ENCODE measurements at places on chromosomes 2 and 18.

GRCh38 chr2:61074100-61074499 lies 8.4 kb downstream of the SANBR start:
- no peak for DNase-seq
- H3K36me3 ChIP-seq: peaks cover 13% of the 10 kb centered on the region
- H3K4me3 ChIP-seq: no peak overlapping the region
- no peaks in the 10 kb centered on the region for H3K4me1 ChIP-seq

DNA sequence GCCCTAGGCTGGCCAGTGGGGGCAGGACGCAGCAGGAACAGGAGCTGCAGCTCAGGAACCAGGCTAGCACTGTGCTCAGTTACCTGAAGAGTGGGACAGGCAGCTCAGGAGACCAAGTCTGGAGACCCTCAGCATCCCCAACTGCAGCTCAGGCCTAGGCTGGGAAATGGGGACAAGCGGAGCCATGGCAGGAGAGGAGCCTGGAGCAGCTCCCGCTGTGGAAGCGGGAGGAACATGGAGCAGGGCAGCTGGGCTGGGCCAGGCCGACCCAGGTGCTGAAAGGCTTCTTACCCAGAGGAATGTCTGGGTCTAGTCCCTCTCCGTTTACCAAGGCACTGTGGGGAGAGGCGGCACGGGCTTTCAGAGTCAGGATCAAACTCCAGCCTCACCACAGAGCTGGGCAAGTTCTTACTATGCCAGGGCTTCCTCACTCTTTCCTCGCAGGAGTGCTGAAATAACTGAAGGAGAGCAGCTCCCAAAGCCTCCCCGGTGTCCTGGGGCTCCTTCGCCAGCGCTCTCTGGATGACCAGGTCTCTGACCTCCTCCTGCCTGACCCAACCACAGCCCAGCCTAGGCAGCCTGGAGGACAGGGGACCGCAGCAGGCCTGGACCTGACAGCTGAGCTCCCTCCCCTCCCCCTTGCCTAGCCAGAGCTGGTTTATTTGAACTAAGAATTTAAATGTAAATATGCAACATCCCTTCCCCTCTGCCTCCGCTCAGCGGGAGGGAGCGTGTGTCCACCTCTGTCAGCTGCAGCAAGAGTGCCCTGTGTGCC lies 247.8 kb upstream of the SIX2 start:
- DNase-seq: no peak
- H3K36me3 ChIP-seq: no peaks in the 10 kb centered on the region
- no peaks in the 10 kb centered on the region for H3K4me1 ChIP-seq
- H3K4me3 ChIP-seq: no peak overlapping the region
- no peak overlapping the region for H3K27ac ChIP-seq

DNA sequence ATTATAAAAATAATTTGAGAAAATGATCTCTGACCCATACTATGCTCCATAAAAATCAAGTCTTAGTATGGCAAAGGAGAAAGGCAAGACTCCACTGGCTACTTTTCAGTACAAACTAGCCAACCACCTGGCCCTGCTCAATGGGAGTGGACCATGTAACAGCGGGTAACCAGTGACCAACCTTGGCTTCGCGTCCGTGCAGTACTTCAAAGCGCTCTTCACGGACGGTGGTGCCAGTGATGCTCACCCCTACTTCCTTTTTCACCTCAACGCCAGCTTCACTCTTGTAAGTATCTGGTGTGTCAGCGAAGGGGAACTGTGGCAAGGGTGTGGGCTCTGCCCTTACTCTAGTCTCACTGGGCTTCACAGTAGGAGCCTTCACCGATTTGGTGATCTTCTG lies 23.3 kb downstream of the TTN start:
- no peak overlapping the region for H3K27ac ChIP-seq
- DNase-seq: no peak
- no peak overlapping the region for H3K4me3 ChIP-seq
- no peaks in the 10 kb centered on the region for H3K27me3 ChIP-seq

DNA sequence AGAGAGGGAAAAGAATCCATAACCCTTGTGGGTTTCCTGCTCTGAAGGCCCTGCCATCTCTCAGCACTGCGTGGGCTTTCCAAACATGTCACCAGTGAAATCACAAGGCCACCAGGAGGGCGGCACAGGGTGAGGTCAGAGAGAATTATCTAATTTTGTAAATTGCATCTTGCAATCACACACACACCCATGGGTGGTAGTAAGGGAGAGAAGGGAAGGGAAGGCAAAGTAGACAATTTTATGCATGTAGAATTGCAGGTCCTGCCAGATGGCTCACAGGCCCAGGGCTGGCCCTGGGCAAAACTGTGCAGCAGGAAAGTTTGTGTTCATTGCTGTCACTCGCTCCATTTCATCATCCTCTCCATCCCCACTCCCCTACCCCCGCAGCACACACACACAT lies 21.0 kb upstream of the ZBTB7C start:
- no peaks in the 10 kb centered on the region for H3K4me1 ChIP-seq
- H3K27ac ChIP-seq: no peak overlapping the region
- H3K4me3 ChIP-seq: no peak overlapping the region
- H3K27me3 ChIP-seq: peaks cover 26% of the 10 kb centered on the region

GRCh38 chr18:50283469-50284209 lies 2.3 kb upstream of the MBD1 start:
- H3K4me1 ChIP-seq: peaks cover 38% of the 10 kb centered on the region
- no peak overlapping the region for H3K27ac ChIP-seq
- H3K4me3 ChIP-seq: peak overlapping the region; percentile 33
- H3K36me3 ChIP-seq: peaks cover 80% of the 10 kb centered on the region
- no peaks in the 10 kb centered on the region for H3K27me3 ChIP-seq

GRCh38 chr2:102789349-102790090 lies 27.7 kb downstream of the TMEM182 start:
- H3K36me3 ChIP-seq: no peaks in the 10 kb centered on the region
- no peak overlapping the region for H3K4me3 ChIP-seq
- no peaks in the 10 kb centered on the region for H3K4me1 ChIP-seq
- peaks cover 4% of the 10 kb centered on the region for H3K27me3 ChIP-seq

DNA sequence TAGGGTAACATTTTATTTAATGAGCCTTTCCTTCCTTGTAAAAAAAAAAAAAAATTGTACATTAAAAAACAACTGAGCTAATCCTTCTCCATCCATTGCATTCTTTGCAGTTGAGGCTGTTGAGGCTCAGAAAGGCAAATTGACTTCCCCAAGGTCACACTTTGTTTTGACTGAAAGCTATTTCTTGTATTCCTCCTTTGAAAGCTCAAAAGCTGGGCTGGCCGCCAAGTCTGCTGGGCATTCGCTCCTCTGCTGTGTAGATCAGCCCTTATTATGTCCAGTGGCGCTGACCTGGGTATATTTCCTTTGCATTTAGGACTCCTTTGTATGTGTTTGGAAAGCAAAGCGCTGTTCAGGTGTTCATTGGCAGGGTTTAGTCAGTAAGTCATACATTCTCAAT lies 44.0 kb downstream of the SGPP2 start:
- no peak overlapping the region for H3K4me3 ChIP-seq
- H3K27me3 ChIP-seq: peaks cover 3% of the 10 kb centered on the region
- no peak overlapping the region for H3K27ac ChIP-seq

GRCh38 chr2:45826884-45827635 lies 175.6 kb downstream of the PRKCE start:
- no peak for DNase-seq
- no peak overlapping the region for H3K27ac ChIP-seq
- no peak overlapping the region for H3K4me3 ChIP-seq
